ENCODE measurements at places on chromosomes 12 and 14.

DNA sequence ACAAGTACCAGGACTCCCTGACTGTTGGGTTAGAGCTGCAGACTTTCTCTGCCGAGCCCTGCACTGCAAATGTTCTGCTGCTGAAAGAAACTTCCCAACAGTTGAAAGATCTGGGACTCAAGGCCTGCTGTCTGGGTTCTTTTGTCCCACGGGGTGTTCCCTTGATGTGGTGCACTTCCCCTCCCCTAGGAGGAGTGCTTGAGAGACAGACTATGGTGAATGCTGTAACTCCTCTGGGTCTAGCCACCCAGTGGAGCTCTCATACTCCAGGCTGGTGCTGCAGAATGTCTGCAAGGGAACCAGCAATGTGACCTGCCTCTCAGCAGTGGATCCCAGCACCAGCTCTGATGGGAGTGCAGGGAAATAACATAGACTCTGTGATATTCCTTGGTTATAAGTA, 129.2 kb upstream of the SLCO1B1 start:
- no peak for DNase-seq

DNA sequence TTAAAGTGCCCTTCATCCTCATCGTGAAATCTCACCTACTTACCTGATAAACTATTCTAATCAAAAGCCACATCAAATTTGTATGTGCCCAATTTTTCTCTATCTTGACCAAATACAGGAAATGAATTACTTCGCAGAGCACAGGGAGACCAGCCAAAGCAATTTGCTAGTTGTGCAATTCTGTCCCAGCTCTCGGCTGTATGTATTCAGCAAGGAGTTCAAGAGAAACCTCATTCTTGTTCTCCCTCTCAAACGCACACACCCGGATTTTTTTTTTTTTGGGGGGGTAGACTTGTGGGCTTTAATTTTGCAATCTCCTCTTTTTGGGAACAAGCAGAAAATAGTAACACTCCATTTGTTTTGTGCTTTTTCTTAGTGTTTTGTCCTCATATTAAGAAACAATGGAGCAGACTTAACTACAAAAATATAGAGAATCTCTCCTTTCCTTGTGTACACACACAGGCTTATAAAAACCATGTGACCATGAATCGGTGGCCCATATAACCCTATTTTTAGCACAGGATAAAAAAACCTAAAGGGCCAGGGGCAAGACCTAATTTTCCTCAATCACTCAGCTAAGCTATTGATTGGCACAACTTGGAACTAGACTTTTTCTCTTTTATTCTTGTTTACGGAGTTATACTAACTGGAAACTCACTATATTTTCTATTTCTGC, 64.2 kb downstream of the MBIP start:
- no peak for DNase-seq

GRCh38 chr12:103960616-103961227, 5.0 kb upstream of the TDG start:
- DNase-seq, result no peak

GRCh38 chr12:120618954-120619615, 21.3 kb upstream of the CABP1 start:
- no peak for DNase-seq

DNA sequence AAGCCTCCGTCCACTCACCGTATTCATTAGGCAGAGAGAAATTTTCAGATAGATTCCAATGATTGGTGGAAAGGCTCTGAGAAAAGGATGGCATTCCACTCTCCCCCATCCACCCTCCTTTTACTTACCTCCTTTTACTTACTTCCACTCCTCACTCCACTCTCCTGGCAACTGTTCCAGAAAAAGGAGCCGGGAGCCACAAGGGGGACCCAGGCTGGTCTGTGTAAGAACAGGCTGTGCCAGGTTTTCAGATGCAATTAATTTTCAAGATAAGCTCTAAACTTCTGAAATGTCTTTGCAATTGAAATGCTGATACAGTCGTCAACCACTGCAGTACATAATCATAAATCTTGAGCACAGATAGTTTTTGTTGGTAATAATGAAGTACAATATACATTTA, 248.8 kb downstream of the ANO6 start:
- DNase-seq, result no peak

DNA sequence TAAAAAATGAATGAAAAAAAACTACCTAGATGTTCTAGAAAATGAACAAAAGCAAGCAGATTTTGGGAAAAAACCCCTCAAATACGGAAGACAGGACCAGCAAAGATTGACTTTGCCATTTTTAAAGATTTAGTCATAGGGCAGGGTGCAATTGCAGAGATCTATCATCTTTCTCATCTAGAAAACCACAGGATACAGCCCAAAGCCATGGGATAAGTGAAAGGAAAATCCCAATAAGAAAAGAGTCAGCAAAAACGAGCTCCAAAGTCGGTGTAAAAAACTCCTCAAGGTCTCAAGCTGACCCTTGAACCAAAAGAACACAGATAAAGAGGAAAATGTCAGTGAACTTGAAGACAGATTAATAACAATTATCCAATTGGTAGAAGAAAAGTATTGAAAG, 28.0 kb downstream of the CEP290 start:
- DNase-seq, result no peak

GRCh38 chr14:101732118-101732517, 29.4 kb upstream of the PPP2R5C start:
- no peak for DNase-seq

- peak; percentile 21 for DNase-seq
These were observed at the start of gene CEP170B for GRCh38 chr14:104865081-104865630. Gene CEP170B (plus strand): TSS chr14:104865268. CDS start chr14:104868451, 3,183 bp downstream.

GRCh38 chr12:104622928-104623327, 166.2 kb downstream of the CHST11 start:
- no peak for DNase-seq

- no peak for DNase-seq
These were observed 16.6 kb upstream of the GPR68 start for GRCh38 chr14:91261115-91261514.

GRCh38 chr12:18261273-18261672, at the start of gene PIK3C2G:
Gene PIK3C2G (plus strand): TSS chr12:18261518. CDS start chr12:18282082, 20,564 bp downstream.
- DNase-seq, result no peak

GRCh38 chr12:89597770-89598169, 71.9 kb upstream of the POC1B start:
- no peak for DNase-seq
